Activated naive CD8-positive, alpha-beta T cell treated with anti-CD3 and anti-CD28 coated beads, Interleukin-2, amount 10 ng/mL, durations not matched to agents 7 days and 5 days (primary cell): ENCODE measurements at places on chromosomes 4 and X.

DNA sequence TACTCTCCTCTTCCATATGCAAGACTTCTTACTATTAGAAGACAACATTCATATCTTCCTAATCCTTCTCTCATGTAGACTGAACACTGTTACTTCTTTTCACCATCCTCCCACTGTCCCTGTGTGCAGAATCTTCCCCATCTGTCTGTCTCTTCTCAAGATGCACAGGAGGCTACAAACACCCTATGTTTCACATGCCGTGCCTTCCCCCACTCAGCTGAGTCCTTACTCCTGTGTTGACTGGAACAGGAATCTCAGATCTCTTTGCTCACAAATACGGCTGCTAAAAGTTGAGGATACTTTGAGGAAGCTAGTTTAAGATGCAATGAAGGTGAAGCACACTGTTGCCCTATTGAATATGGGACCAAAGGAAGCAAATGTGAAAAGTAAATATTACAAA is 168.5 kb upstream of the GPC4 start:
- H3K27me3 ChIP-seq, result no peaks in the 10 kb centered on the region
- no peak overlapping the region for H3K4me3 ChIP-seq
- H3K36me3 ChIP-seq, result no peaks in the 10 kb centered on the region
- no peaks in the 10 kb centered on the region for H3K4me1 ChIP-seq
- DNase-seq, result no peak

- H3K27me3 ChIP-seq, result no peaks in the 10 kb centered on the region
- no peak overlapping the region for H3K27ac ChIP-seq
- H3K36me3 ChIP-seq, result no peaks in the 10 kb centered on the region
Observed at GRCh38 chr4:58453956-58454355, 1343.8 kb upstream of the IGFBP7 start.

DNA sequence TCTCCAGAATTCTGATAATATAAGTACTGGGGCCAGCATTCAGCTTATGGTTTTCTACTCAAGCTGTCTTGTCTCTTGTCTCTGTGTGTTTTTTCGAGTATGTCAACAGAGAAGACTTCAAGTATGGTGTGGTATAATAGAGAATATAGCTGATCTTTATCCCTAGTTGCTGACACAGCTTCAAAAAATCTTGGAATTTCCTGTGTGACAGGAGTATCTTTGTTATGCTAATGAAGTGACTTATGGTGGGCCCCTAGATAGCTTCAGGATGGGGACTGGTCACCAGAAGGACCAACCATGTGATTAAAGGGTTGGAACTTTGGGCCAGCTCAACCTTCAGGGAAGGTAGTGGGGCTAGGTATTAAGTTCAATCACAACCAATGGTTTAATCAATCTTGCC is 2.9 kb downstream of the GPRASP3 start:
- H3K27me3 ChIP-seq, result no peaks in the 10 kb centered on the region
- DNase-seq, result no peak
- no peaks in the 10 kb centered on the region for H3K36me3 ChIP-seq
- no peak overlapping the region for H3K4me3 ChIP-seq

GRCh38 chrX:150482537-150483206 is 85.7 kb upstream of the MTM1 start:
- H3K4me3 ChIP-seq, result peak overlapping the region; percentile 9
- H3K27me3 ChIP-seq, result no peaks in the 10 kb centered on the region
- no peaks in the 10 kb centered on the region for H3K36me3 ChIP-seq
- peaks cover 31% of the 10 kb centered on the region for H3K4me1 ChIP-seq
- no peak for DNase-seq

DNA sequence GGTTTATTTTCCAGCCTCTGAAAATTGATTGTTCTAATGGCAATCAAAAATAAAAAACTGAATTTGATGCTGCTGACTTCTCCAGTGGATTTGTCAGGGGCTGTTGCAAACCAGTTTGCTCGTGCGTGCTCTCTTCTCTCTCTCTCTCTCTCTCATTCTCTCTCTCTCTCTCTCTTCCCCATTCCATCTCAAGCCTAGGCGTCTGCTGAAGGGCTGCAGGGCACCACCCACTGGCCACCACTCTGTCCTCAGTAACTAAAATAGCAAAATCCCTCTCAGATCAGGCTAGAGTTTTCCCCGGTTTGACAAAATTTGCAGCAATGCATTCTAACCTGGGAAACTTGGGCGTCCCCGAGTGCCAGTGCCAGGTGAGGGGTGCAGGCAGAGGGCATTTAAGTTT is 19.4 kb downstream of the NKX6-1 start:
- DNase-seq, result no peak
- peaks cover 59% of the 10 kb centered on the region for H3K27me3 ChIP-seq
- H3K4me3 ChIP-seq, result no peak overlapping the region
- H3K27ac ChIP-seq, result no peak overlapping the region

DNA sequence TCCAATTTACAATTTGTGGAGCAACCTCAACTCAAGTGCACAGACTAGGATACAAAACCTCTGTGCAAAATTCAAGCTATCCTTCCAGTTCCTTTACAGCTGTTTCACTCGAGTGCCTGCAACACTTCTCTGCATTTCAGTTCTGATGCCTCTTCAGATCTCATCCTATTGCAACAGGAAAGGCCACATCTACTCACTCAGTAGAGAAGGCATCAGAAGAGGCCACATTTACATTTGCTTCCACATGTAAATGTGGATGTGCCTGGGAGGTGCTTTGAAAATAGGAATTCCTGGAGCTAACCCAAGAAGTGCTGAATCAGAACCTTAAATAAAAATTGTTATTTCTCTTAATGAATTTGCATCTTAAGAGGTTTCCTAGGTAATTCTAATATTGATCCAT is 45.8 kb upstream of the SERTM2 start:
- no peak for DNase-seq
- H3K36me3 ChIP-seq, result peaks cover 2% of the 10 kb centered on the region
- no peak overlapping the region for H3K4me3 ChIP-seq
- no peak overlapping the region for H3K27ac ChIP-seq

- peaks cover 6% of the 10 kb centered on the region for H3K27me3 ChIP-seq
- H3K4me1 ChIP-seq, result peaks cover 4% of the 10 kb centered on the region
- no peaks in the 10 kb centered on the region for H3K36me3 ChIP-seq
- no peak for DNase-seq
- no peak overlapping the region for H3K27ac ChIP-seq
- H3K4me3 ChIP-seq, result no peak overlapping the region
Observed at GRCh38 chr4:108885211-108885610, 122.4 kb upstream of the ETNPPL start.

- H3K4me1 ChIP-seq, result peaks cover 1% of the 10 kb centered on the region
- H3K36me3 ChIP-seq, result no peaks in the 10 kb centered on the region
- H3K27me3 ChIP-seq, result peaks cover 47% of the 10 kb centered on the region
- H3K4me3 ChIP-seq, result no peak overlapping the region
- DNase-seq, result no peak
- H3K27ac ChIP-seq, result no peak overlapping the region
Observed at GRCh38 chr4:122819708-122820449, 6.8 kb upstream of the FGF2 start.

DNA sequence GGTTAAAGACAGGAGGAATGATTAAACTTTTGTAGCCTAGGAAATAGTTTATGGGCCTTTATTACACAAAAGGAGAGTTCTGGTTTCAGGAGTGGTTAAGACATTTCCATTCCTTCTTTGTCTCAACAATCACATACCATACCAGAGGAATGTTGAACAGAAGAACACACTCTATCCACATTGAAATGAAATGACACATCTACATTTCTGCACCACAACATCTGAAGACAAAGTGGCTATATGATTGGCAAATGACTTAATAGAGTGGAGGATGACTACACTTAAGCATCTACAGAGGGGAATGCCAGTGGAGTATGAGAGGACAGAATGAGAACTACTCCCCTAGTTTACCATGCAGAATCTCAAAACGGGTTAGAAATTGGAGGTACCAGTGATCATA is 8.0 kb downstream of the CYP2U1 start:
- H3K4me3 ChIP-seq, result no peak overlapping the region
